Left ventricle myocardium superior (tissue), 1 donor: ENCODE measurements at places on chromosomes 7 and 10.

DNA sequence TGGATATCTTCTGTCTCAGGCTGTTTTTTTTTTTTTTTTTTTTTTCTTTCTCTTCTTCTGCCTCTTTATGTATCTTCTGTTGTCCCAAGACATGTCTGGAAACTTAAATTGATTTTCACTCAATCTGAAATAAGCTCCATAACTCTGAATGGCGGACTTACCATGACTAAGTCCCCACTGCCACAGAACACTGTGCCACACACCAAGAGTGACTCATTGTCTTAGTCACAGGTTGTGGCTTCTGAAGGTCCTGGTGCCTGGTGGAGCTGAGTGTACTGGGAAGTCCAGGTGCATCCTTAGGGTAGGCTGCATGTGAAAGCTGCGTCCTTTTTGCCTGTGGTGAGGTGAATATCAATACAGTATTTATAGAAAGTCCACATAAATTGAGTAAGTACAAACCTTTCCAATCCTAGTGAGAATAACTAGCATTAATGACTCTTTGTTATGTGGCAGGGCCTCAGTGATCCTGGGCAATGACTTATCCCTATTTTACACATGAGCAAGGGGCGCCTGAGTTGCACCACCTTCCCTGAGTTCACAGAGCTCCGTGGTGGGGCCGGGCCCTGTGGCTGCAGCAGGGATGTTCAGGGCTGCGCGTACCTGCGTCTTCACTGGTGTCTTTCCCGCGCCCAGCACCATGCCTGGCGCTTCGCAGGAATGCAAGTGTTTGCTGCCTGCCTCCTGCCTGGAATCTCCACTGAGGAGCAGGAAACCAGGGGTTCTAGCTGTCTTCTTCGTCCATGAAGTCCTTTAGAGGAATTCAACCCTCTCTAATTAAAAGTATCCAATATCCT, 4.3 kb downstream of the PFKP start:
- DNase-seq: no peak

GRCh38 chr7:20831956-20832355, 45.3 kb upstream of the SP8 start:
- DNase-seq: no peak

GRCh38 chr10:123074215-123074614, 61.6 kb upstream of the HMX3 start:
- no peak for DNase-seq

DNA sequence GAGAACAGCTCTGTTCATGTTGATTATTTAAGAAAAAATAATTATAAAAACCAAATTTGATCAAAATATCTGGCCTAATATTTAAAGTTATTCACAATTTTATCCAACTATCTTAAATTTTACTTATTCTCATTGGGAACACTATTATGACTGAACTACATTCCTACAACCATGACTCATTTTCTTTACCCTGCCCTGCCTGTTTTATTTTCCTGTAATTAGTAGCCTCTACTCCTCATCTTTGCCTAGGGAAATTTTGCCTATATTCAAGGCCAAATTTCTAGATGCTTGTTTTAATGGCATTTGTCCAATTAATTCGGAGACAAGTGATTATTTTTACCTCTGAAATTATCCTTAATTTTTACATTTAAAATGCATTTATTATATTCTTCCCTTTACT, 289.7 kb upstream of the TMEM229A start:
- no peak for DNase-seq

- DNase-seq: no peak
Observed at GRCh38 chr10:42979721-42980467, 97.0 kb upstream of the RET start.

GRCh38 chr7:407721-408539, 111.7 kb downstream of the PDGFA start:
- DNase-seq: no peak

DNA sequence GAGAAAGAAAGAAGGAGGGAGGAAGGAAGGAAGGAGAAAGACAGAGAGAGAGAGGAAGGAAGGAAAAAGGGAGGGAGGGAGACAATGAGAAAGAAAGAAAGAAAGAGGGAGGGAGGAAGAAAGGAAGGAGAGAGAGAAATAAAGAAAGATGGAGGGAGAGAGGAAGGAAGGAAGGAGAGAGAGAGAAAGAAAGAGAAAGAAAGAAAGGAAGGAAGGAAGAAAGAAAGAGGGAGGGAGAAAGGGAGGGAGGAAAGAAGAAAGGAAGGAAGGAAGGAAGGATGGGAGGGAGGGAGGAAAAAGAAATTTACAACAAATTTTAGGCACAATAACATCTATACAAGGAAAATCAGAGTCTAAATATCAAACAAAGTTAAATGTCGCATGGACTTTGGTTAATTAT, 332.6 kb upstream of the KLF6 start:
- DNase-seq: no peak

GRCh38 chr7:129845972-129846327, 106.8 kb downstream of the UBE2H start:
- no peak for DNase-seq

- no peak for DNase-seq
Observed at GRCh38 chr7:40749877-40750276, 615.1 kb downstream of the SUGCT start.

GRCh38 chr7:138170959-138171703, 94.9 kb downstream of the AKR1D1 start:
- no peak for DNase-seq

DNA sequence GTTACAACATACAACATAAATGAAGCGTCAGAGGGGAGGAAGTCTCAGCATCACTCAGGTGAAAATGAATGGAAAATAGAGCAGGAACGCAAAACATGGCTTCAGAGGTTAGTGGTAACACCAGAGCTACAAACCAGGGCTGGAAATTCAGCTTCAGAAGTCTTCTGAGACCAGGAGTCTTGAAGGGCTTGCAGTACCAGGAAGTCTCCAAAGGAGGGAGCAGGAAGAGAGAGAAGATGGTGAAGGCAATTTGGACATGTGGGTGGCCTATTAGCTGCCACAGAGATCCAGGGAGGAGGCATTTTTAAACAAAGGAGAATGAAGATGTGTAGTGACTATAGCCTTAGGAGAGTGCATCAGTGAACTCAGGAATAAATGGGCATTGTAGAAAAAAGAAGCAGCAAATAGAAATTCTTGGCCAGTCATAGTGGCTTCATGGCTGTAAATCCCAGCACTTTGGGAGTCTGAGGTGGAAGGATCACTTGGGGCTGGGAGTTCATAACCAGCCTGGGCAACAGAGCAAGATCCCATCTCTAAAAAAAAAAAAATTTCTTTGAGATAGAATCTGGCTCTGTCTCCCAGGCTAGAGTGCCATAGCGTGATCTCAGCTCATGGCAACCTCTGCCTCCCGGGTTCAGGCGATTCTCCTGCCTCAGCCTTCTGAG, 9.3 kb upstream of the TET1 start:
- DNase-seq: no peak

GRCh38 chr7:121558288-121558687, 162.2 kb upstream of the FAM3C start:
- no peak for DNase-seq

GRCh38 chr7:24756545-24757352, 515 bp downstream of the GSDME start:
- DNase-seq: peak; percentile 47

DNA sequence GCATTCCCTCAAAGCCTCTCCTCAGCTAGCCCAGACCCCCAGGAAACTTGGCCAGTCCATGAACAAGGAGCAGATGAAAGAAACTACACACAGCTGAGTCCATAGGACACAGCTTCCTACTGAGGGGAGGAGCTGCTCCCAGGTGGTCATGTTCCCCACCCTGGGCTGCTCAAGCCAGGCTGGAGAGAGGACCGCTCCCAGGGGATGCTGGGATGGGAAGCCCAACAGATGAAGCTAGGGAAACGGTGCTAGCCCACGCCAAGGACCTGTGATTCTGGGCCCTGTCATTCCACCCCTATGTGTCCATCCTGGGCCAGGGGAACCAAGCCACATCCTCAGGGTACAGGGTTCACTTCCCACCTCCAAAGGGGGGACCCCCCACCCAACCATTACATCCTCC, 19.0 kb downstream of the KCNH2 start:
- peak; percentile 18 for DNase-seq

DNA sequence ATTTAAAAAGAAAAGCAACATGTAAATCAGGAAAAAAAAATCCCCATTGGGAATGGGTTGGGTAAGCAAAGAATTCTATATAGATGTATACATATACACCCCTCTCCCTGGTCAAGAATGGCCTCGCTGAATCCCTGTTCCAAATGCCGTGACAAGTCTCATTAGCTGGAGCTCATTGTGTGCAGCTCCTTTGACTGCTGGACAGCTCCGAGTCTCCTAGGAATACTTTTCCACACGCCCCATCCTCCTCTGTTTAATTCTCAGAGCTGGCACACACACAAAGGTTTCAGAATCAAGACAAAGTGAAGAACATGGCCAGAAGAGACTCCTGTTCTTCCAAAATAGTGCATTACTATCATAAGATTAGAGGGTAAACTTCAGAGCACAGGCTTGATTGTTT, 130.9 kb upstream of the MKLN1 start:
- DNase-seq: no peak

GRCh38 chr10:45566415-45566814, 106.2 kb downstream of the ZFAND4 start:
- DNase-seq: no peak

- no peak for DNase-seq
Observed at GRCh38 chr7:34133356-34133982, 228.1 kb downstream of the BMPER start.

DNA sequence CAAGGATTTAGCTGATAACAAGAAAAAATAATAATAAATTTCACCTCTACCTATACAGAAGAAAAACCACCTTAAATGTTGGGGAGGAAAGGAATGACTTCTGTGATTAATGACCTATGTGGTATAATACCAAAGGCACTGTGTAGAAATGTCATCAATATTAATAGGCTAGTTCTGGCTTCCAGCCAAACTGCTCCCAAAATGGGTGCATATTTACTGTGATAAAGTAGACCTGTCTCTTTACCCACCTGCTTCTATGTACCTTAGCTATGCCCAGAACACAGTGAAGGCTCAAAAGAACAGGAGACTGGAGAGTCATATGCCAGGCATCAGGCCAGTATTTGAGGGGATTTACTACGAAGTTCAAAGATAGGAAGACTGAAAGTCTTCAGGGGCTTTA, 76.0 kb downstream of the ATE1 start:
- no peak for DNase-seq

- DNase-seq: no peak
Observed at GRCh38 chr10:29541422-29542210, 93.2 kb downstream of the SVIL start.

DNA sequence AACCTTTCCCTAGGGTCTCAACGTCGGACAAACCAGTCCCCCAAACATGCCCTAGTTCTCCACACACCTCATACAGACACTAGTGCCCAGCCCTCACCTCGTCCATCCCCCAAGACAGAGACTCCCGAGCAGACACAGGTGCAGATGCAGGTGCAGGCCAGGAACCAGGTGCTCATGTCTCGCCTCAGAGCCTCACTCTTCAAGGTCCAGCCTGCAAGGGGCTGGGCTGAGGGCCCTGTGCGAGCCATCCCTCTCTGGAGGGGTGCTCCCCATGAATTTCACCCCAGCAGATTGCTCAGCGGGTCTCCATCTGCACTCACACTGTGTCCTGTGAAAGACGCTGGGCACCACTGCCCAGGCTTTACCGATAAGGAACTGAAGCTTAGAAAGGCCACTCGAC, 36.9 kb upstream of the TUBB8 start:
- DNase-seq: no peak

DNA sequence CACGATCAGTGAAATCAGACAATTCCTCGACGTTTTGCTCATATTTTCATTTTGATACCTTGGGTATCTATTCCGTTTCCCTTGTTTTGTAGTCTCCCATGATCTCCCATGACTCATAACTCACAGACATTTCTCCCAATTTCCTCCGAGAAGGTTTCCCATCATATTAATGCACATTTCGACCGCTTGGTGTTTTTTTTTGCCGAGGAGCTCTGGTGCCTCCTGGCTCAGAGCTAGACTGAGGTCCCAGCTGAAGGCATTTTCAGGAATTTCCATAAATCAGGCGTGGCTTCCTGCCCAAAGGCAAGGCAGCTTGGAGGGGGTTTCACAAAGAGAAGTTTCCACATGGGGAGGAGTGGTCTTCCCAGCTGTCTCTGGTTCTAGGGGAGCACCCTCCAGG, 148.2 kb upstream of the TNS3 start:
- DNase-seq: no peak

DNA sequence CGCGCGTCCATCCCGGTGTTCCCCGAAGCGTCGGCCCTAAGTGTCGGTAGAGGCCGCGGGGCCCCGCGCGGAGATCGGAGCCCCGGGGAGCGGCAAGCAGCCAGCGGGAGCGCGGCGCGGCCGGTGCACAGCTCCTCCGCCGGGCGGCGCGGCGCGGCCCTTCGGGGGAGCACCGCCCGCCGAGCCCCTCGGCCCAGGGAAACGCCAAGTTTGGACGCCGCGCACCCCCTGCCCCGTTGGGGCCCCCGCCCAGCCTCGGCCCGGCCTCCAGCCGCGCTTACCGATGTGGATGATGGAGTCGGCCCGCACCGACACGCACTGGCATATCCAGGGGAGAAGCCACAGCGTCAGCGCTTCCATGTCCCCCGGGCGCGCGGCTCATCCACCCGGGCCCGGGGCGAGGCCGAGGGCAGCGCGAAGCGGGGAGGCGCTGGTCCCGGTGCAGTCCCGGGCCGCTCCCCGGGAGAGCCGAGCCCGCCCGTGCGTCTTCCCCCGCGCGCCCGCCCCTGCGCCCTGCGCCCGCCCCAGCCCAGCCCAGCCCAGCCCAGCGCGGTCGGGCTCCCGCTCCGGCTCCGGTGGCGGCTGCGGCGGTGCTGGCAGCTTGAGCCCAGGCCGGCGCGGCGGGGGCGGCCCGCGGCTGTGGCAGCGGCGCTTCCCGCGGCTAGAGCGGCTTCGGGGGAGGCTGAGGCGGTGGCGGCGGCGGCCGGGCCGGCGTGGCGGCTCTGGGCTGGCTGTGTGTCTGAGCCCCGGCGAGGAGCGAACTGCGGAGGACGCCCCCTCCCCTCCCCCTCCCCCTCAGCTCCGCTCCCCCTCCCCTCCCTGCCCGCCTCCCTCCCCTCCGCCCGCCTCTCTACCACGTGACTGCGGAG, at the start of gene GRID1:
GRID1 (minus strand) TSS at position 763 of the 869 bp plus-strand sequence.
- peak; percentile 63 for DNase-seq

- no peak for DNase-seq
Observed at GRCh38 chr10:71300555-71301370, 18.3 kb upstream of the SLC29A3 start.

- no peak for DNase-seq
Observed at GRCh38 chr10:44830022-44830421, 81.1 kb upstream of the TMEM72 start.

DNA sequence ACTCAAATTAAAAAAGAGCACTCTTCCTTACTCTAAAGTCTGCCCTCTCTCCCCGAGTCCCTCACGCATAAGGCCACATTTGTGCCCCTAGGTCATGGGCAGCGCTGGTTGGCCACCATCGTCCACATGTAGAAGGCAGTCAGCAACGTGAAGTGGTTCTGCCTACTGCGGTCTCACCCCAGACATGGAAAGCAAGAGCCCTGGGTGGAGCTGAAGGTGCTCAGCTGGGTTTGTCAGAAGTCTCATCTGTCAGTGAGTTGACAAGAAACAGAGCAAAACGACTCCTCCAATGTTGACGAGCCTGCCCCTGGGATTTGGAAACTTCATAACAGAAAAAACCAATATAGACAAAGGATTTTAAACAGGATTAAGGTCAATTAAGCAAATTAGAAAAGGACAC, 192.3 kb upstream of the PRSS58 start:
- no peak for DNase-seq
